ENCODE measurements at places on chromosomes 6 and 20. TPM values are rescaled to one million over a fixed set of nuclear protein-coding genes. Genes with fewer than 3 reads are reported as not detected.

RUNX2 gene
- total RNA-seq: 4.6 TPM

ANGPT4 gene
- total RNA-seq: 0.81 TPM

DNA sequence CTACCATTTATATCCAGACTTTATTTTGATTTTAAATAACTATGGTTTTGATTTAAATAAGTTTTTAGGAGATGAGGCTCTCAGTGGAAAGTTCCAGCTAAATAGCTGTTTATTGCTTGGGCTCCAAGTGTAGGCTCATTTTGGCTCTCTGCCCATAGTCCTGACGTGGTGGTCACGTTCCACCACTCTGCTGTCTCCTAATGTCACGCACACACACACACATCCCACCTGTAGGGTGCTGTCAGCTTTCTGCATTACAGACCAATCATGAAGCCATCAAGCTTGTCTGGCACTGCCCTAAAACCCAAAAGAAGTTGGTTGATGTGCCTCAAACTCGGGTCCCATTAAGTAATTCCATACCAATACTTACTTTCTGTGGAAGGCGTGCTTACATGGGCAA lies 45.4 kb downstream of the PANK2 start:
- peaks cover 23% of the 10 kb centered on the region for H3K4me1 ChIP-seq
- no peak for DNase-seq
- no peaks in the 10 kb centered on the region for H3K36me3 ChIP-seq
- no peak overlapping the region for H3K4me3 ChIP-seq

GRCh38 chr6:126176282-126176681 lies 163.6 kb upstream of the CENPW start:
- no peak overlapping the region for H3K27ac ChIP-seq
- H3K27me3 ChIP-seq: no peaks in the 10 kb centered on the region
- DNase-seq: no peak
- H3K4me1 ChIP-seq: no peaks in the 10 kb centered on the region
- no peaks in the 10 kb centered on the region for H3K36me3 ChIP-seq

CFB gene
- total RNA-seq: 74.9 TPM

DNA sequence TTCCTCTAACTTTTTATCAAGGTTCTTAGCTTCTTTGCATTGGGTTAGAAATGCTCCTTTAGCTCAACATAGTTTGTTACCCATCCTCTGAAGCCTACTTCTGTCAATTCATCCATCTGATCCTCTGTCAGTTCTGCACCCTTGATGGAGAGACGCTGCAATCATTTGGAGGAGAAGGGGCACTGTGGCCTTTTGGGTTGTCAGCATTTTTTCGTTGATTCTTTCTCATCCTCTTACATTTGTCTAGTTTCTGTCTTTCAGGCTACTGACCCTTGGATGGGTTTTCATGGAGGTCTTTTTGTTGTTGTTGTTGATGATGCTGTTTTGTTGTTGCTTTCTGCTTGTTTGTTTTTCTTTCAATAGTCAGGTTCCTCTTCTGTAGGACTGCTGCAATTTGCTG lies 26.3 kb upstream of the HMGN3 start:
- H3K27ac ChIP-seq: no peak overlapping the region
- no peak overlapping the region for H3K4me3 ChIP-seq
- no peaks in the 10 kb centered on the region for H3K36me3 ChIP-seq
- DNase-seq: no peak
- no peaks in the 10 kb centered on the region for H3K27me3 ChIP-seq

DNA sequence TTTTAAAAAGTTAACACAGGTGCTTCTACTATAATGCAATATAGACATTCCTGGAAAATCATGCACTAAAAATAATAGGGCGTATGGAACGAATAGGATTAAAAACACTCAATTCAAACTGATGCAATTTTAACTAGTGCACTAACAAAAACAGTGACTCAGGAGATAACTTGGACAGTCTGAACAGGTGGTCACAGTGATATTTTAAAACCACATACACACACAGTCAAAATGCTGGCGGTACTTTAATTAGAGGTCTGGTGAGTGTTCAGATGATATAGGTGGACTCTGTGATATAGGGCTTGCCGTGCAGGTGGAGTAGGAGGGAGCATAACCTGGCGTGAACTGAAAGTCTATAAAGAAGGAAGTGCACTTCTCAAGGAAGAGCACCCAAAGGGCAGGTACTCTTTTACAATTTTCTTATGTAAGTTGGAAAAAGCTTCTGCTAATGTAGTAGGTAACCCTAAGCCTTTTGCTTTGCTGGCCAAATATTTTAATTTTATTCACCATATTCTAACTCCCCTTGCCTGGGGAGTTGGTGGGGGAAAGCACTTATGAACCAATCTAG lies 41.9 kb upstream of the PLN start:
- H3K4me1 ChIP-seq: no peaks in the 10 kb centered on the region
- DNase-seq: no peak
- H3K4me3 ChIP-seq: no peak overlapping the region
- H3K27me3 ChIP-seq: no peaks in the 10 kb centered on the region
- H3K36me3 ChIP-seq: no peaks in the 10 kb centered on the region

DNA sequence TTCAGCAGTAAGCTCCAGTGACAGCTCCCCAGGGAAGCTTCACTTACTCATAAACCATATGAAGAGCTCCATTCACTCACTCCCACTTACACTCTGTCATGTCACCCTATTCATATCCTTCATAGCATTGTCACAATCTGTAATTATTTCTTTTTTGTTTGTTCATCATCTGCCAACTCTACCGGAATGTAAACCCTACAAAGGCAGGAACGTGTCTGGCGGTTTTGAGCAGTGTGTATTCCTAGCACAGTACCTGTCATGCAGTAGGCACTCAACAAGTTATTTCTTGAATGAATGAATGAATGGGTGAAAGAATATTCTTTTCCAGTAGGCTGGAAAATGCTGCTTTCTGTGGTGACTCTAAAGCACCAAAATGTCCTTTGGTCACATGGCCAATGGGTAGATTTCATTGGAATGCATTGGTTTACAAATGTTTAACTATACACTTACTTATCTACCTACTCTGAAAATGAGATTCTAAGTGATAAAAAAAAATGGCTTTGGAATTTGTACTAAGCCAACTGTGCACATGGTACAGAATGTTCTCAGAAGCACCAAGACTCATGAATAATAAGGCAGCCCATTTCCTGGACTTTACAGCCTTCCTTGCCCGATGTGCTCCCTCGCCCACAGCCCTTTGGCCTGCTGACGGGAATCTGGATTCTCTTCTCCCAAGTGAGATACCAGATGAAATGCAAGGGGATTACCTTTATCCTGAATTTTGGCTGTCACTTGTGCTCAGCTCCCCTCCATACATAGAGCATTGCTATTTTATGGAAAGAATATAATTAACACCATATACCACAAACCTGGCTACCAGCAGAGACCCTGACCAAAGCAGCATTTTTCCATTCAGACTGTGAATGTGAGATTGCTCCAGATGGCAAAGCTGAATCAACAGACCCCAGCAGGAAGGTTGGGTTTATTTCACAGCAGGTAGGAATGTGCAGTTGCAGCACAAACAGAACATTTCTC lies 273.3 kb downstream of the ALDH8A1 start:
- H3K27me3 ChIP-seq: no peaks in the 10 kb centered on the region
- no peak overlapping the region for H3K4me3 ChIP-seq
- H3K36me3 ChIP-seq: no peaks in the 10 kb centered on the region
- H3K4me1 ChIP-seq: no peaks in the 10 kb centered on the region
